NCI-H345 (cell line): ENCODE measurements at places on chromosomes 2 and 18.

GRCh38 chr2:191376981-191377629 is 131.9 kb downstream of the MYO1B start:
- DNase-seq = no peak

- DNase-seq = no peak
Observed at GRCh38 chr2:141417246-141417797, 713.5 kb downstream of the LRP1B start.

- no peak for DNase-seq
Observed at GRCh38 chr2:231423176-231423575, 27.7 kb downstream of the B3GNT7 start.

DNA sequence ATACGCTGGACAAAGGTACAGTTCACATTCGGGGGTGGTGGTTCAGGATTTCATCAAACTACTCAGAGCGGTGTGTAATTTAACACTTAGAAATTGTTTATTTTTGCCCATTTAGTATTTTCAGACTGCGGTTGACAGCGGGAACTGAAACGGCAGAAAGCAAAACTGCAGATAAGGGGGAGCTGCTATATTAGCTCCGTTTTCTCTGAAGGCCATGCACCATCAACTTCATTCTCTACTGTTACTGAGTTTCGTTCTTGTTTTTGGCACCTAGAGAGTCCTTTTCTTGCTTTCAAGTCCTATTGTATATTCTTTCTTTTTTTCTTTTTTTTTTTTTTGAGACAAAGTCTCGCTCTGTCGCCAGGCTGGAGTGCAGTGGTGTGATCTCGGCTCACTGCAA is 121.5 kb upstream of the SP3 start:
- no peak for DNase-seq

GRCh38 chr18:48348739-48349138 is 60.4 kb downstream of the ZBTB7C start:
- DNase-seq = no peak
